Activated naive CD4-positive, alpha-beta T cell treated with anti-CD3 and anti-CD28 coated beads for 36 hours (primary cell): ENCODE measurements at places on chromosomes 7 and 10.

DNA sequence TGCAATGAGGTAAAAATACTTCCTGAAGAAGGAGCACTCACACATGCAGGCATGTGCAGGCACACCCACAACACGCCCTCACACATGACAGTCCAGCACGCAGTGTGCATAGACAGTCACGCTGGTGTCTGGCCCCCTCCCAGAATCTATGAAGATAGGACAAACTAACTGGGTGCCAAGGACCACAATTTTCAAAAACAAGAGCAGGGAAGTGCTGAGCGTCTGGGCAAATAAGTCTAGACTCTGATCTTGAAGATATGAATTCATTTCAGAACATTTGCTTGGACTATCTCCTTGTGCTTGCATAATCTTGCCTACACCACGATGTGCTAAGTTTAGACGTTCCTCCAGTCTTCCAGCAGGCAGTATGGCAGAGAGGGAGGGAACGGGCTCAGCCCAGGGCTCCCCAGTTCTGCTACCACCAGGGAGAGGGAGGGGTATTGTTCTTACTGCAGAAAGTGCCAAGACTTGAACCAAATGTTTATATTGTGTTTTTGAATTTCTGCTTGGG lies 276.5 kb upstream of the KLF6 start:
- DNase-seq: peak; percentile 8

DNA sequence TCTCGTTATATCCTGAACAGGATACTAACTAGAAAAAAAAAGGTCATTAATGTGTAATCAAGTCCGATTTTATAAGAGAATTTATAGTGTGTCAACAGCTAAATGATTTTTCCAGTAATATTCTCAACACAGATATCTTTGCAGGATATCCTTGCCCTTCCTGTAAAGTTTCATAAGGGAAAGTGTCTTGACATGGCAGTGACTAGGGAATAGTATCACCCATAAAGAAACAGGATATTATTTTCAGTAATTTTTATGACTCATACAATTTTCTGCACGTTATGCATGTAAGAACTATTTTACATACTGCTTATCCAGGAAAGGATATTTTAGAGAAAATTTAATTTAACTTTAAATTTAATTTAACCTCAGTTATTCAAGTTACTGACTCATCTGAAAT lies 19.5 kb upstream of the PNLIP start:
- DNase-seq: no peak

DNA sequence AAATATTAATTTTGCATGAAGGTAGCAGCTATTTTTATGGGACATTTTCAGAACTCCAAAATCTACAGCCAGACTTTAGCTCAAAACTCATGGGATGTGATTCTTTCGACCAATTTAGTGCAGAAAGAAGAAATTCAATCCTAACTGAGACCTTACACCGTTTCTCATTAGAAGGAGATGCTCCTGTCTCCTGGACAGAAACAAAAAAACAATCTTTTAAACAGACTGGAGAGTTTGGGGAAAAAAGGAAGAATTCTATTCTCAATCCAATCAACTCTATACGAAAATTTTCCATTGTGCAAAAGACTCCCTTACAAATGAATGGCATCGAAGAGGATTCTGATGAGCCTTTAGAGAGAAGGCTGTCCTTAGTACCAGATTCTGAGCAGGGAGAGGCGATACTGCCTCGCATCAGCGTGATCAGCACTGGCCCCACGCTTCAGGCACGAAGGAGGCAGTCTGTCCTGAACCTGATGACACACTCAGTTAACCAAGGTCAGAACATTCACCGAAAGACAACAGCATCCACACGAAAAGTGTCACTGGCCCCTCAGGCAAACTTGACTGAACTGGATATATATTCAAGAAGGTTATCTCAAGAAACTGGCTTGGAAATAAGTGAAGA lies 112.3 kb downstream of the CFTR start:
- no peak for DNase-seq

DNA sequence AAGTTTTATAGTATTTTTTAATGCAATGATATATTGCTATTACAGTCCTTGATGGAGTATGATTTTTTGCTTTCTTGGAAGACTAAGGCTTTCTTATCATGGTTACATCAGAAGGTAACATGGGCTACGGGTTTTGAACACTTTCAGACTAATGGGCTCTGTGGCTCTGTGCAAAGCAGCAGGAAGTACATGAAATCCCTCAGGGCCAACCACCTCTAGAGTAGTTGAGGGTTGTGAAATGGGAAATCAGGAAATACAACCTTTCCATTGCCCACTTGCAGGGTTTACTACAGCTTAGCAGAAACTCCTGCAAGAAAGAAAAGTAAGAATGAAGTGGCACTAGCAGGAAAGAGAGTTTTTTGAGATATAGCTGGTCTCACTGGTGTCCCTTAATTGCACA lies 853.5 kb downstream of the KCNMA1 start:
- DNase-seq: no peak

- no peak for DNase-seq
Observed at GRCh38 chr7:79786187-79786586, 332.7 kb upstream of the MAGI2 start.

DNA sequence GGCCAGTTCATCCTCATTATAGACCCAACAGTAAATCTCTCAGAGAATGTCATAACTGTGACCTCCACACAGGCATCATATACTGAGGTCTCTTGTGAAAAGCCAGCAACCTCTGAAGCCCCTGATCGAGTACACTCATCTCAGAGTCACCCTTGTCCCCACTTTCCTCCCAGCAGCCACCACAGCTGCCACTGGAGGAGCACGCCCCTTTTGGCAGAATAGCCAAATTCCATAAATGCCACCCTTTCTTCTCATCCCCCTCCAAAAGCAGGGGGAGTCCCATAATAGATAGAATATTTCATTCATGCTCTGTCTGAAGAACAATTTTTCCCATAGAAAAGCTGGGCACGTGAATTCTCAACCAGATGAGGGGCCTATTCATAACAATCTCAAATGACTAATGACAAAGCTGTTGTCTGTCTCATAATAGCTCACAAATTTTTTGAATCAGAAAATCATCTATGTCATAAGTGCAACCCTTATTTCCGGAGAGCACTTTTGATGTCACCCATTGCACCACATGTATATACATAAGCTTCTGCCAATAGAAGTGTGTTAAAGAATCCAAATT lies 47.4 kb downstream of the SGMS1 start:
- DNase-seq: no peak
